Progenitor cell of endocrine pancreas (in vitro differentiated cells): ENCODE measurements at places on chromosomes 6 and 20.
A peak's percentile ranks its signal among the peaks of the same experiment; 100 is the strongest.

- DNase-seq, result no peak
Observed at GRCh38 chr6:34908194-34908593, 19.1 kb downstream of the ANKS1A start.

DNA sequence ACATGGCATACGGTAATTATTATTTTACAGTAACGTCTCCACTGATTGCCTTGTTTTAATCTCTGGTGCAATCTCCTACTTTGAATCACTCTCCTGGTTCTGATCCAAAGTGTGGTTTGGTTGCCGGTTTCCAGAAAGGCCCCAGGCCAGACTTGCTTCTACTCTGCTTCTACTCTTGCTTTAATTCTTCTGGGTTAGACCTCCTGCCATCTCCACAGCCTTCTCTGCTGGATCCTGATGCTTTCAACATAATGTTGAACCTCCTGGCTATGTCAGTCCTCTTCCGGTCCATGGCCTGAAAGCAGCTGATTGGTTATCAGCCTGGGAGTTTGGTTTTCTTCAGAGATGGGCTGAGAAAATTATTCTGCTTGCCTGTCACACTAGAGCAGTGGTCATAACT, 266.5 kb upstream of the RIMS1 start:
- DNase-seq, result no peak

DNA sequence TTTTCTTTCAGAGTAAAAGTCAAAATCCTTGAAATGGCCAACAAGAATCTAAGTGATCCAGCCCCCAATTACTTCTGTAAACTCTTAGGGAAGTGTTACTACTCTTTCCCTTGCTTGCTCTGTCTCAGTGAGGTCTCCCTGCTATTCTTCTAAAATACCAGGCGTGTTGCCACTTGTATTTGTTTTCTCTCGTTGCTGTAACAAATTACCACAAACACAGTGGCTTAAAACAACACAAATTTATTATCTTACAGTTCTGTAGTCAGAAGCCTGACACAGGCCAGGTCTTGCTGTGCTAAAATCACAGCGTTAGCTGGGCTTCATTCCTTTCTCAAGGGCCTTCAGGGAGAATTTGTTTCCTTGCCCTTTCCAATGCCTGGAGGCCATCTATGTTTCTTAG, 59.9 kb downstream of the HECA start:
- DNase-seq, result no peak

DNA sequence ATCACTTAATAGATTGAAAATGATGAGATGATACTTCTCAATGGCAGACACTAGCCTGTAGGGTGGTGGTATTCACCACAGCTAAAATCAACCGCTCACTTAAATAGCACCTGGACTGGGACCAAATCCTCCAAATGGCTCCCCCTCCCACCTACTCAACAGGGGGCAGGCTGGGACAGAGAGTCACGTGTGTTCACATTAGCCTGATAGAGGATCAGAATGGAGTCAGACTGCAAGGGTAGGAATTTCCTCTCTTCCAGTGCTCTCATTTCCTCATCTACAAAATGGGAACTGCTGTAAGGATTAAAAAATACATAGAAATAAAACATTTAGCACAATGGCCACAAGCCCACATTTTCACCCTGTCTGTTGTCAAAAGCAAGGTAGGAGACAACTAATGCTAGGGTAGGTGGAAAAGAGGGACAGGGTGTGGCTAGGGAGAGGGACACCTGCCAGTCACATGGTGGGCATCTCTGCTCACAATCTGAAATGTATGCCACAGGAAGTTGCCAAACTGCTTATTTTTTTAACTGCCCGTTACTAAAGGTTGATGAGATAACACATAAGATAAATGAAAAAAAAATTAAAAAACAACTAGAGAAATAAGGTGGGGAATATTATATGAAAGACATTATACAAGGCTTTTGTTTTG, 55.3 kb downstream of the BACH2 start:
- DNase-seq, result no peak

DNA sequence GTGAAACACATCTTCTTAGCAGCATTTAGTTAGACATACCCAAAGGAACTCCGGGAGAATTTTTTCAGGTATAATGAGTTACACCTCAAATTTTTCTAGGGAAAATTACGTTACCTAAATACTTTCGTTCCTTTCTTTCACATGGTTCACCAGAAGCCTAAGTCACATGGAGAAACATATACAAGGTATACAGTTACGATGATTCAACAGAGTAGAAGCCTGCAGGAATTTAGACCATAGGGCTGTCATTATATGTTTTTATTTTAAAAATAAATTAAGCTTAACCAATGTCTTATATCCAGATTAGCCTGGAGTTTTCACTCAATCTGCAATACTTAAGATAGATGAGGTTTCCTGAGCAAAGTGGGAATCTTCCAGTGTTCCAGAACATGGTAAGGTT, 549.5 kb upstream of the JARID2 start:
- no peak for DNase-seq

- DNase-seq, result no peak
Observed at GRCh38 chr6:32814145-32814544, 2.7 kb downstream of the HLA-DOB start.

DNA sequence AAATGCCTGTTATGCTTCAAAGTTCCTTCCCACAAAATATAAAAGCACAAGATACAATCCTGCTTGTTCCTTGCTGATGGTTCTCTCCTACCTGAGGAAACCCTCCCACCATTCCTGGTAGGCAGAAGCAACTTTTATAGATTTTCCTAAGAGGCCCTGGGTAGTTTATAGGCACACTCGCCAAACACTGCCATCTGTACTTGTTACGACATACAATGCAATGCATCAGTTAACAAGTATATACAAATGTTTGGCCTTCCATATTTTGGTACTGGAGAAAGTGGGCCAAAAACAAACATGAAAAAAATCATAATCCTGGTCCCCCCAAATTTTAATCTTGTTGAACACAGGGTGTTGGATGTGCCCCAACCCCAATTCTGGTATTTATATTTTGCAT, 16.6 kb downstream of the MCM9 start:
- DNase-seq, result no peak

DNA sequence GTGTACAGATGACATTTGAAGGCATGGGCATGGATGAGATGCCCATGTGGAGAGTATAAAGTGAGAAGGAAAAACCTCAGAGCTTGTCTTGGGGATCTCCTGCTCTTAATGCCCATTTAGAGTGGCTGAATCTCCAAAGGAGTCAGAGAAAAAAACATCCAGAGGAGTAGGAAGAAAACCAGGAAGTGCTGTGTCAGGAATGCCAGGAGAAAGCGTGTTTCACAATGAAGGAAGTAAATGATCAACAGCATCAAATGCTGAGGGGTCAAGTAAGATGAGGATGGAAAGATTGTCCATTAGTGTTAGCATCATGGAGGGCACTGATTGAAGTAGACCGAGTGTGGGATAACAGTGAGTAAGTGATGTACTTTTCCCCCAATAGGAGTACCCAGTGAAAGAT, 56.1 kb downstream of the FIG4 start:
- no peak for DNase-seq

DNA sequence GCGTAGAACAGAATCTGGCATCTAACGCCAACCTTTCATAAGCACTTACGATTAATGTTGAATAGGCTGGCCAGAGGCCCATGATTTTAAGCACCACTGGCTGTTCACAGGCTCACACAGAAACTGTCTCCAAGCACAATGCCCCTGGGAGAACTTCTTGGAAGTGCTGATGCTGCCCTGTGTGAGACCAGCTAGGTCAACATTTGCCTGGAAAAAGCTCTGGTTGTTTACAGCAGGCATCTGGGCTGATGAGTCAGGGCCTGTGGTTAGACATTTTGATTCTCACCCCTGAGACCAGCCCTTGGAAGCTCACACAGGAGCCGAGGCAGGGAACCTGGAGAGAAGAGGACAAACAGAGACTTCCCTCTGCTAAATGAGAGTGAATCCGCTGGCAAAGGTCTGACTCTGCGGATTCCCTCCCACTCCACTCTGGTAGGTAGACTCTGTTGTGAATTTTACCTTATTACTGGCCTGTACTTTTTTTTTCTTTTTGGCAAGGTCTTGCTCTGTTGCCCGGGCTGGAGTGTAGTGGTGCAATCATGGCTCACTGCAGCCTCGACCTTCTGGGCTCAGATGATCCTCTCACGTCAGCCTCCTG, 6.8 kb upstream of the SULF2 start:
- no peak for DNase-seq

- no peak for DNase-seq
Observed at GRCh38 chr20:64176551-64176950, 12.3 kb downstream of the MYT1 start.

- DNase-seq, result no peak
Observed at GRCh38 chr6:65000815-65001214, 706.2 kb downstream of the EYS start.

GRCh38 chr6:150229436-150230163, 86.8 kb downstream of the PPP1R14C start:
- no peak for DNase-seq

DNA sequence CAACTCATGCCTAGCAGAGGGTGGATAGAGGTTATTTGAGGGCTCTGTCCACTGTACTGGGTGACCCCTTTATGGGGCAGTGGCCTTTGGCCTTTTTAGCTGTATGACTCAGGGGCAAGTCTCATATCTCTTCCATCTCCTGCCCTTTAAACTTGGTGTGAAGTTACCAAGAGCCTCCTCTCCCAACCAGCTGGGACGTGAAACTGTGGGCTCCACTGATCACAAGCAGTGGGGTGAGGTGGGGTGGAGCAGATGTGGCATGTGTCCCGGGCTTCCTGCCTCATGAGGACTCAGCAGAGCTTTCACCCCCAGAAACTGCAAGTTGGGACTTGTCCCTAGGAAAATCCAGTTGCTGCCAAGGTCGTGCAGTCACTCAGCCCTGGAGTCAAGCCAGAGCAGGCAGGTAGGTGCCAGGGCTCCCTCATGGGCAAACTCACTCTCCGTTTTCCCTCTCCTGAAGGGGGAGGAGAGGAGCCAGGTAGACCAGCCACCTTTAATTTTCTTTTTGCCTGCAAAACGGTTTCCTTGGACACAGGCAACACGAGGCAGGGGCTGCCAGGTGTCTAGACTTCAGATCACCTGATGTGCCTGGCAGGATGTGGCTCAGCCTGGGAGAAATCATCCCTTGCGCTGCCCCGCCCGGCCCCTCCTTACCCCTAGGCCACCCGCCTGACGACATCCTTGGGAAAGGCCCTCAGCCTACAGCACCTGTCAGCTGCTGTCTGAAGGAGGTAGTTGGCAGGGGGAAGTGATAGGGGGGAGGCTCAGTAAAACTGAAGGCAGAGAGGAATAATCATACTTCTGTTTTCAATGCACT, 4.0 kb downstream of the CDKN1A start:
- no peak for DNase-seq

DNA sequence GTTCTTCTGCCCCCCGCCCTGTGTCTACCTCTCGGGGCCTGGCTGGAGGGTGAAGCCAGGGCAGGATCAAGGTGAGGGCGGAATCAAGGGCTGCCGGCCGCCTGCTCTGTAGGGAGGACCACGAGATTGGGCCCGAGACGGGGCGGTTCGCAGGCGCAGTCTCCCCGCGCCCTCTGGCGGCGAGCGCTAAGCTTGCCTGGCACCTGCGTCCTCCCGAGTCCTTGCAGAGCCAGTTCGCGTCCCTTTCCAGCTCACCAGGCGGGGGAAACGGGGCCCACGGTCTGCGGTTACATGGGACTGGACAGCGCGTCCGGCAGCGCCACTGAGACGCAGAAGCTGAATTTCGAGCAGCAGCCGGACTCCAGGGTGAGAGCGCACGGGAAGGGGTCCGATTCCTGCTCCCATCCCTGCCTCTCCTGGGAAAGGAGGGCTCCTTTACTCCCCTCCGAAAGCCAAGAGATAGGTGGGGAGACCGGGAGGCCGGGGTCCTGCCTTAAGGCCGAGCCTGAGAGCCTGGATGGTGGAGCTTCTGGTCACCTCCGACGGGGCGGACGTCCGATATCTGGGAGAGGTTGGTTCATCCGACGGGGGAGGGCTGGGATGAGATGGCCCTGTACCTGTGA, 3.6 kb upstream of the MATN4 start:
- peak; percentile 68 for DNase-seq

DNA sequence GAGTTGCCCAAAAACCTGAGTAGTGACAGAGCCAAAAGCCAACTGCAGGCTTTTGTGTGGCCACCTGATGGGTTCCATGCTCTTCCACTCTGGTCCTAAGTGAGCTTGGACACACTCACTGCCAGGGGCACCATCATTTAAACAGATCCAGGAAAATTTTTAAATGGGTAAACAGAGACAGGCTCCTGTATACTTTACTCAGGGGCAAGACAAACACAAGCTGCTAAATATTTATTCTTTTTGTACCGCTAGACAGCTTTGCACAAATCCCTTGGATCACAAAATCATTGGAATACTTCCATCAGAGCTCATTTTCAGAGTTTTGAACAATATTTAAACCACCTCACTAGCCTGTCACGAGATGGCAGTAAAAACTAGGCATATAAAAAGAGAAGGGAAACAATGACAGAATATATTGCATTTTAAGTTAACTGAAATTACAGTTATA, 31.4 kb downstream of the GCLC start:
- DNase-seq, result no peak

- DNase-seq, result no peak
Observed at GRCh38 chr20:44614525-44614924, 32.1 kb downstream of the PKIG start.

DNA sequence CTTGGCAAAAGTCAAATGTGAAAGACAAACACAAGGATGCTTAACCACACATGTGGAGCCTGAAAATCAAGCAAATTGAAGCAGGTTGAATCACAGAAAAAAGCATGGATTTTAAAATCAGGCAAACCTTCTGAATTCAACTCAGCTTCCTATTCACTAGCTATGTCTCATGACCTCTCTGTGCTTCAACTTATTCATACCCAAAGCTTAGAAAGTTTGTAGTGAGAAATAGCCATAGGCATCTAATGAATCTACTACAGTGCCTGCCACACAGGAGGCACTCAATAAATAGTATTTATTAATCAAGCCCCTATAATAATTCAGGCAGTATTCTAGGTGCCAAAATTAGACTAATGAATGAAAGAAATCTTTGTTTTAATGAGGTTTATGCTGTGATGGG, 112.2 kb upstream of the TNFAIP3 start:
- no peak for DNase-seq

GRCh38 chr20:54539521-54540046, 64.2 kb downstream of the DOK5 start:
- DNase-seq, result no peak

DNA sequence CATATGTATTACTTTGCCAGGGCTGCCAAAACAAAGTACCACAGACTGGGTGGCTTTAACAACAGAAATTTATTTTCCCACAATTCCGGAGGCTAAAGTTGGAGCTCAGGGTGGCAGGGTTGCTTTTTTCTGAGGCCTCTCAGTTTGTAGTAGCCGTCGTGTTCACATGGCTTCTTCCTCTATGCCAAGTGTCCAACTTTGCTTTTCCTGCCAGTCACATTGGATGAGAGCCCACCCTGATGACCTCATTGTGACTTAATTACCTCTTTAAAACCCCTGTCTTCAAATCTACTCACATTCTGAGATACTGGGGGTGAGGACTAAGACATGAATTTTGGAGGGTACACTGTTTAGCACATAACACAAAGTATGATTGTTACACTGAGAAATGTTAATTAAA, 9.9 kb upstream of the ECT2L start:
- DNase-seq, result no peak
